ENCODE measurements at places on chromosomes 7 and 10.

- no peak for DNase-seq
- H3K27me3 ChIP-seq: no peaks in the 10 kb centered on the region
- H3K27ac ChIP-seq: no peak overlapping the region
- peaks cover 15% of the 10 kb centered on the region for H3K4me1 ChIP-seq
- H3K4me3 ChIP-seq: no peak overlapping the region
These were observed 19.9 kb upstream of the ZMIZ1 start for GRCh38 chr10:79048639-79049550.

- no peak overlapping the region for H3K4me3 ChIP-seq
- DNase-seq: no peak
- peaks cover 12% of the 10 kb centered on the region for H3K4me1 ChIP-seq
- H3K27ac ChIP-seq: no peak overlapping the region
- peaks cover 10% of the 10 kb centered on the region for H3K36me3 ChIP-seq
These were observed 6.9 kb downstream of the MTG1 start for GRCh38 chr10:133400624-133401424.

DNA sequence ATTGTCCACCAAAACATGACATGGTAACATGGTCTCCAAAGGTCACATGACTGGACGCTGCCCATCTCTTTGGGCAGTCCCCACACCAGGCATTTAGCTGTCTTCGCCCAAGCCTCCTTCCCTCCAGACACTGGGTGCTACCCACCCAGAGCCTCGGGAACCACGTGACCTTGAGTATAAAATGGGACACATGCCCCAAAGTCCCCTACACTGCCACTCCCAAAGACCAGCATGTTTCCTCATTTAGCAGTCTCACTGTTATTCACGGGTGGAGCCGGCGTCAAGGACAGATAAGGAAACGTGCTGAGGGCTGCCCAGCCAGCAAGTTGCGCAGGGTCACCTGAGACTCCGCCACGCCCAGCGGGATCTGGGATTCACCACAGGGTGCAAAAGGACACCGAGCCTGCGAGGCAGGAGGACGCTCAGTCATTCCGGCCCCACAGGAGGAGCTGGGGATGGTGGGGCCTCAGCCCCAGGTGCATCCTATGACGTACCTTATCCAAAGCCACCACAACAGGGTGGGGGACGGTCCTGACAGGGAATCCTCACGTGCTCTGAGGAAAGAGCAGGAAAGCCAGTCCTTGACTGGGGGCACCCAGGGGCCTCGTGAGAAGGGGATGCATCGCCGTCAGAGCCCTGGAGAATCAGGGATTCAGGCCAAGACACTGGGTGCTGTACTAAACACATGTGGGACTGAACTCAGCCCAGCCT, 226.9 kb downstream of the TNS3 start:
- no peaks in the 10 kb centered on the region for H3K36me3 ChIP-seq
- no peaks in the 10 kb centered on the region for H3K27me3 ChIP-seq
- no peak for DNase-seq
- H3K4me1 ChIP-seq: no peaks in the 10 kb centered on the region
- H3K4me3 ChIP-seq: no peak overlapping the region

- no peaks in the 10 kb centered on the region for H3K4me1 ChIP-seq
- DNase-seq: no peak
- no peak overlapping the region for H3K4me3 ChIP-seq
- H3K36me3 ChIP-seq: no peaks in the 10 kb centered on the region
- H3K27ac ChIP-seq: no peak overlapping the region
These were observed 50.3 kb upstream of the BMS1 start for GRCh38 chr10:42732266-42732665.

GRCh38 chr10:6065406-6065805, 3.2 kb upstream of the IL2RA start:
- no peaks in the 10 kb centered on the region for H3K36me3 ChIP-seq
- H3K4me3 ChIP-seq: no peak overlapping the region
- DNase-seq: no peak
- no peak overlapping the region for H3K27ac ChIP-seq

DNA sequence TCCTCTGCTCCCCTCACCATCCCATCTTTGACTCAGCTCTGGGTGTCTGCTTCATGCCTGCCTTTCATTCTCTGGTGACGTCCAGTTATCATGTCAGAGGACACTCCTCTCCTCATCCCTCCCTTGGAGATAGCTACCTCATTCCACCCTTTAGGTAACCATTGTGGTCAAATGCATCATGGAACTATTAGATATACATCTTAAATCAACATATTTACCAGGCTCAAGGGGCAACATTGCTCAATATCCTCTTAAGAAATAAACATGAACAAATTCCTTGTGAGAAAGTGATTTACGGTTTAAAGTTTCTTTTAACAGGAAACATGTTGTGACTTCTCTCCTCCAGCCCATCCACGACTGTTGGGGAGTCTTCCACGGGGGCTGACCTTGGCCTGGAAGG, 511.6 kb upstream of the IGFBP3 start:
- DNase-seq: peak; percentile 64
- H3K27ac ChIP-seq: peak overlapping the region; percentile 23
- no peaks in the 10 kb centered on the region for H3K36me3 ChIP-seq
- no peak overlapping the region for H3K4me3 ChIP-seq
- H3K4me1 ChIP-seq: peaks cover 14% of the 10 kb centered on the region

- DNase-seq: no peak
- no peaks in the 10 kb centered on the region for H3K4me1 ChIP-seq
- no peak overlapping the region for H3K27ac ChIP-seq
- H3K4me3 ChIP-seq: no peak overlapping the region
- H3K27me3 ChIP-seq: no peaks in the 10 kb centered on the region
These were observed 1438.5 kb upstream of the CELF2 start for GRCh38 chr10:9579110-9579705.

GRCh38 chr7:118059209-118059608, 124.8 kb upstream of the LSM8 start:
- H3K27ac ChIP-seq: no peak overlapping the region
- no peaks in the 10 kb centered on the region for H3K36me3 ChIP-seq
- H3K27me3 ChIP-seq: no peaks in the 10 kb centered on the region
- H3K4me1 ChIP-seq: no peaks in the 10 kb centered on the region
- H3K4me3 ChIP-seq: no peak overlapping the region
- DNase-seq: peak; percentile 1

- no peak overlapping the region for H3K4me3 ChIP-seq
- no peaks in the 10 kb centered on the region for H3K27me3 ChIP-seq
- no peaks in the 10 kb centered on the region for H3K4me1 ChIP-seq
- H3K36me3 ChIP-seq: no peaks in the 10 kb centered on the region
- no peak overlapping the region for H3K27ac ChIP-seq
- DNase-seq: no peak
These were observed 368.4 kb upstream of the MKI67 start for GRCh38 chr10:128494665-128495064.

- no peaks in the 10 kb centered on the region for H3K36me3 ChIP-seq
- H3K4me3 ChIP-seq: peak overlapping the region; percentile 43
- DNase-seq: peak; percentile 89
- peaks cover 55% of the 10 kb centered on the region for H3K4me1 ChIP-seq
These were observed 5.4 kb upstream of the FAM170B start for GRCh38 chr10:49139028-49139845.

- H3K27me3 ChIP-seq: peaks cover 6% of the 10 kb centered on the region
- no peak for DNase-seq
- H3K36me3 ChIP-seq: no peaks in the 10 kb centered on the region
- H3K27ac ChIP-seq: no peak overlapping the region
These were observed 17.0 kb downstream of the PRKCQ start for GRCh38 chr10:6563075-6563474.

- no peak overlapping the region for H3K4me3 ChIP-seq
- no peaks in the 10 kb centered on the region for H3K27me3 ChIP-seq
These were observed 68.2 kb upstream of the RPA3 start for GRCh38 chr7:7786595-7786994.

DNA sequence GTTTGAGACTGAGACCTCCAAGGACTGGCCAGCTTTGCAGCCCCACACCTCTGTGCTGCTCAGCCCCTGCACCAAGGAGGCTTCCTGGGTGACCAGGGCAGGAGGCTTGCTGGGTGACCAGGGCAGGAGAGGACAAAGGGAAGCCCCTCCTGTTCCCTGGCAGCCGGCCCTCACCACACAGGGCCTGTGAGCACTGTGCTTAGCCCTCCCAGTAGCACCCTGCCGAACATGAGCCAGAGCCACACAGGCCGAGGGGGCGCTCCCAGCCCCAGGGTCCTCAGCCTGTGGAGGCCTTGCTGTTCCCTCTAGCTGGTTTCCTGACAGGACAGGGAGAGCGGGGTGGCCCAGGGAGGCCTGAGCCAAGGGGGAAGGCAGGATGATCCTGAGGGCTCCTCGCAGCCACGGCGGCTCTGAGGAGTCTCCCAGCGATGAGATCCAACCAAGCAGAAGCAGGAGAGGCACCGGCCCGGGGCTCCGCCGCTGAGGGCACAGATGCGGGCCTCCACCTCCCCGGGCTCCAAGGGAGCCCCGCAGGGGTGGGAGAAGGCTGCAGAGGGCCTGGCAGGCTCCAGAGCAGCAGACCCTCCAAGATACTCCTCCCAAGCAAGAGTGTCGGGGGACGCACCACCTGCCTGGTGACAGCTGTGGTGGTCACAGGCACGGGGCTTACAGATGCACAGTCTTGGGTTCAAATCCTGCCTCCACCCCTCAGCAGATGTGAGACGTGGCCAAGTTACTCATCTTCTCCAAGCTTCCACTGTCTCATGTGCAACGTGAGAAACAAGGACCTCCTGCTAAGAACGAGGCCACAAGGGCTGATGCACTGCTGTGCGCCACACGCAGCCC, 22.5 kb downstream of the WDR86 start:
- H3K27ac ChIP-seq: no peak overlapping the region
- H3K4me1 ChIP-seq: no peaks in the 10 kb centered on the region
- no peak for DNase-seq
- H3K36me3 ChIP-seq: no peaks in the 10 kb centered on the region
- H3K27me3 ChIP-seq: peaks cover 15% of the 10 kb centered on the region
- H3K4me3 ChIP-seq: no peak overlapping the region

DNA sequence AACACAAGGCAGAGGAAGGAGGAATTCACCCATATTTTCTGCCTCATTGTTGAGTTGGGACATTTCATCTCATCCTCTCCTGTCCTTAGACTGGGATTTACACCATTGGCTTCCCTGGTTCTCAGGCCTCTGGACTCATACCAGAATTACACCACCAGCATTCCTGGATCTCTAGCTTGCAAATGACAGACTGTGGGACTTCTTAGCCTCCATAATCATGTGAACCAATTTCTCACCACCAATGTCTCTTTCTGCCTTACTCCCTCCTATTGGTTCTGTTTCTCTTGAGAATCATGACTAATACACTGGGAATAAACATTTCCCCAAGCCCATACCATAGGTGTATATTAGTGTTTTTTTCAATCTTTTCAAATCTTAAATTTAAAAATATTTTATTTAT, 2.9 kb upstream of the ZNF33A start:
- DNase-seq: no peak
- H3K27me3 ChIP-seq: no peaks in the 10 kb centered on the region
- H3K4me1 ChIP-seq: 0 out of 2 replicates have a peak, but pooled peaks cover 7% of the 10 kb centered on the region
- H3K36me3 ChIP-seq: no peaks in the 10 kb centered on the region
- no peak overlapping the region for H3K4me3 ChIP-seq

GRCh38 chr10:122568551-122568950, 8.0 kb downstream of the DMBT1 start:
- H3K4me1 ChIP-seq: no peaks in the 10 kb centered on the region
- H3K4me3 ChIP-seq: no peak overlapping the region
- H3K36me3 ChIP-seq: no peaks in the 10 kb centered on the region
- no peak for DNase-seq
- H3K27me3 ChIP-seq: peaks cover 5% of the 10 kb centered on the region
- H3K27ac ChIP-seq: no peak overlapping the region

- H3K36me3 ChIP-seq: no peaks in the 10 kb centered on the region
- no peaks in the 10 kb centered on the region for H3K27me3 ChIP-seq
- peak overlapping the region; percentile 62 for H3K27ac ChIP-seq
These were observed 96.8 kb upstream of the AGR3 start for GRCh38 chr7:16978358-16979244.

DNA sequence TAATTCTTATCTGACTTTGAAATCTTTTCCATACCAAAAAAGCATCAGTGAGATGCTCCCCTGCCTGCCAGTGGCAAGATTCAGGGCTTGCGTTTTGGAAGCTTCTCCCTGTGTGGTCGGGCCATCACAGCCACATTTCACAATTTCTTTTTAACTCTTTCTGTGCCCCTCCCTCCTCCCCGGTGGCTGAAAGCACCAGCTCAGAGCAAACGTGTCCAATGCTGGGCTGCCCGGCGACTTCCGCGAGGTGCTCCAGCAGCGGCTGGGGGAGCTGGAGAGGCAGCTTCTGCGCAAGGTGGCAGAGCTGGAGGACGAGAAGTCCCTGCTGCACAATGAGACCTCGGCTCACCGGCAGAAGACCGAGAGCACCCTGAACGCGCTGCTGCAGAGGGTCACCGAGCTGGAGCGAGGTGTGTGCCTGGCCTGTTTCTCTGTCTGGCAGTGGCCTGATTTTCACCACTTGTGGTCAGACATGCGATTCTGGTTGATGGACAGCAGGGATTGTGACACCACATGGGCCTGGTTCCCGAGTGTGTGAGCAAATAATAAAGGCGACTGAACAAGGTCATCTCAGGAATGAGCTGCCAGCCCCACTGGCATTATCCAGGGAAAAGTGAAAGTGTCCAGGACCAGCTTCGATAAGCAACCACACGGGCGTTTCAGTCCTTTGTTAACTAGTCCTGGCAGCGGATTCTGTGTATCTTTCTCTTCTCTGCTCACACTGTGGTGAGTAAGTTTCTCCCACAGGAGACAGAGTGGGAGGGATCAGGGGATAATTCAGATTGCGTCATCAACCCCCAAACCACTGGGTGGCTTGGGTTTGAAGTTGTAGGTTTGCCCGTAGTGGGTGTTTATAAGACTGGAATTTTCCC, 2.6 kb downstream of the NPTX2 start:
- H3K36me3 ChIP-seq: no peaks in the 10 kb centered on the region
- DNase-seq: peak; percentile 30
- no peaks in the 10 kb centered on the region for H3K4me1 ChIP-seq
- H3K4me3 ChIP-seq: no peak overlapping the region

- no peak for DNase-seq
- no peak overlapping the region for H3K4me3 ChIP-seq
- H3K27me3 ChIP-seq: peaks cover 33% of the 10 kb centered on the region
- H3K36me3 ChIP-seq: no peaks in the 10 kb centered on the region
These were observed 468.6 kb downstream of the XPNPEP1 start for GRCh38 chr10:109454691-109455090.

DNA sequence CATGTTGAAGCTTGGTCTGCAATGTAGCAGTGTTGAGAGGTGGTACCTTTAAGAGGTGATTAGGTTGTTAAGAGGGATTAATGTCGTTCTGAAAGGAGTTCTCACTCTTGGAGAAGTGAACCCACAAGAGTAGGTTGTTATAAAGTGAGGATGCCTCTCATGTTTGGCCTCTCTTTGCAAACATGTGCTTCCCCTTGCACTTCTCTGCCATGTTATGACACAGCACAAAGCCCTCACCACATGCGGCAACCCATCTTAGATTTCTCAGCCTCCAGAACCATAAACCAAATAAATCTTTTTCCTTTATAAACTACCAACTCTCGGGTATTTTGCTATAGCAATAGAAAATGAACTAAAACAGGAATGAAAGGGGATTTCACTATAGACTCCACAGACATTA, 66.3 kb downstream of the KMT2C start:
- no peak overlapping the region for H3K27ac ChIP-seq
- H3K4me3 ChIP-seq: no peak overlapping the region
- H3K27me3 ChIP-seq: no peaks in the 10 kb centered on the region
- H3K36me3 ChIP-seq: no peaks in the 10 kb centered on the region

Data from GM23248 (cell line).